ENCODE measurements at places on chromosomes 4 and X.
A peak's percentile ranks its signal among the peaks of the same experiment; 100 is the strongest.

DNA sequence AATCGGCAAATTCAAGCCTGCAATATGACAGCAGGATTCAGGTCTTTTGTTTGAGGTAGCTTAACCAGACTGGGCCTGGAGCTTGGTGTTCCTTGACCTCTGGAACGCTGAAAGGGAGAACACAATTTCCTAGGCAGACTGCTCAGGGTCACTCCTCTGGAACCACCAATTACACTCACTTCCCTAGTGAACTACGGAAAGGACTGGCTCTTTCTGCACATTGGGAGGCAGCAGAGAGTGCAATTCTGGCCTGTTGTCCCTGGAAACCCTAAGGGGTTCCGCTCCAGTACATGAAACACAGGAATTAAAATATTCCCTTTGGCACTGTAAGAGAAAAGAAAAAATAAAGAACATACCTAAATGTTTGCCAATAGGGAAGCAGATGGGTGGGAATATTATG lies 58.6 kb downstream of the GPC3 start:
- no peak for DNase-seq

DNA sequence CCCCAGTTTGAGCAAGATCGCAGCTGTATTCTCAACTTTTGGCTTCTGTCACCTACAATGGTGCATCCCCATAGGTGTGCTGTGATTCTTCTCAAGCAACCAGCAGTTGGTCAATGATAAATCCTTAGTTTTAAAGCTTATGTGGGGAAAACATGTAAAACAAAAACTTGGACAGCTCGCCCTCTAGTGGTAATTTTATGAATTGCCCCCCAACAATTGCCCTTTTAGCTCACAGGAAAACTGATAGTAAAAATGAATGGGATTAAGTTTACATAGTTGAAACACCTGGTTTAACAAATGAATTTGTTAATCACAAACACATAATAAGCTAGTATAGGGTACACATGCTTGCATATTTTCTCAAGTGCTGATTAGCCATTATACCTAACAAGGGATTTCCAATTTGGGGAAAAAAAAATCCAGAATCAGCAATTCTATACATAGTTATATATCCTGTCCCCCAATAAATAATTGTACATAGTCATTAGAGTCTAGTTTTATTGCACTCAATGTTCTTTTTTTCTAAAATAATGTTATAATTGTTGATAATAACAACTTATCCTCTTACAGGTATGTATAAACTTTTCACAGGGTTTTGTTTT lies 30.1 kb downstream of the TEX13A start:
- peak; percentile 29 for DNase-seq

- DNase-seq: no peak
These were observed 10.2 kb upstream of the N4BP2 start for GRCh38 chr4:40046311-40046980.

- DNase-seq: no peak
These were observed 6.8 kb upstream of the FABP2 start for GRCh38 chr4:119328695-119329094.

DNA sequence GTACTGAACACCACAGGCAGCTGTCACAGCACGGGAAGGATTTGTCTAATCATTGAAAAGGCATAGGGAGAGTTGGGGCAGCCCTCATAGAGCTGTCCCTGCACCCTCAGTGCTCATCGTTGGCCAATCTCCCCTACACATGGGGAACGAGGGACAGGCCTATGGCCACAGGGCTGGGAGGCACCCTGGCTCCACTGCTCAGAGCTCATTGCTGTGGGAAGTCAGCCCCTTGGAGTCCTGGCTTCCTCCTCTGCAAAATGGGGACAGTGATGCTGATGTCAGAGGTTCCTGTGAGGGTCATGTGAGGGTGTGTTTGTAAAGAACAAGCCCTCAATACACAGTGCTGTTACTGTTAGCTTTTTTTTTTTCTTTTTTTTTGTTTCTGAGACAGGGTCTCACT lies 19.3 kb upstream of the HTRA3 start:
- DNase-seq: no peak

- DNase-seq: no peak
These were observed 94.2 kb downstream of the PPP3CA start for GRCh38 chr4:101253121-101253520.

GRCh38 chr4:3674479-3674851 lies 91.7 kb upstream of the ADRA2C start:
- DNase-seq: no peak

GRCh38 chr4:184408021-184408683 lies 66.2 kb downstream of the IRF2 start:
- peak; percentile 9 for DNase-seq

DNA sequence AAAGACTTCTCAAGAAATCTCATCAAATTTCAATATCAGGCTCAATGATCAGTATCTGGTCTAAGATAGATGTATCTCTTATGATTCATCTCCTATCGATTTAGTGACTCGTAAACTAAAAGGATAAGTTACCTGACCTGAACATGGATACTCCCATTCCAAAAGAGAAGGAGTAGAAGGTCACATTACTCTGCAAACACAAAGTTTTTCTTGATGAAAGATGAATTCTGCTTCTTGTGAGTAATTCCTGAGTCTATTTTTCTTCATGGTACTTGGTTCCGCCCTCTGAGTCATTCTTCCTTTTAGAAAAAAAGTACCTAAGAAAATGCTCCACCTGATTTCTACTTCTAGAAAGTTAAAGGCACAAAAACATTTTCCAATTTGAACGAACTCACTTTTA lies 223.1 kb upstream of the SLIT2 start:
- DNase-seq: peak; percentile 12

DNA sequence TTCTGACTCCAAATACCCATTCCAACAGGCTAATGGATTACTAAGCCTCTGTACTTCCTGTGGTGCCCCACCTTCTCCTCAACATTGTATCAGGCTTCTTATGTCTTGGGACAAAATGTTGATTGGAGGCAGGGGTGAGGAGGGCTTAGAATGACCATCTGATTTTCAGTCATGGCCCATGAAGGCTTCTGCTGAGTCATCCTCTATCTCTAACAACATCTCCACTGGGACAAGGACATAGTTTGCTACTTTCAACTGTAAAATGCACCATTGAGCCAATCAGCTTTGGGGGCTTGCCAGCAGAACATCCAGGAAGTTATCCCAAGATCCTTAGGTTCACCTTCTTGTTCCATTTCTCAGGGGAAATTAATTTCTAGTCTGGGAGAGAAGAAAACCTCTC lies 29.5 kb downstream of the MAGEB17 start:
- no peak for DNase-seq

DNA sequence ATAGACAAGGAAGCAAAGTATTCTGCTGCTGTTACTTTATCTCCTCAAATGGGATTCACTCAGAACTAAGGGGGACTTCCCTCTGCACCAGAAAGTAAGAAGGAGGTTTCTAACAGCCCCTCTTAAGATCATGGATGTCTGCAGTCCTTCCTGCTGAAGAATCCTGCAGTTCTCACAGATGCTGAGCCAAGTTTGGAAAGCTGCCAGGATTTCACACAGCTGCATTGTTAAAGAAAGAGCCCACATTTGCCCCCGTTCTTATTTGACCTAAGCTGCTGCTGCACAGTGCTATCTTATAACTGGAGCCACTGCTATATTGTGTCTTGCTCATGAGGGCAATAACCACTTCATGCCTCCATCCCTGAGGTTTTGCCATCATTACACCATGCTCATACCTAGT lies 81.1 kb downstream of the FAAH2 start:
- no peak for DNase-seq

- DNase-seq: no peak
These were observed 45.1 kb upstream of the LGI2 start for GRCh38 chr4:25075851-25076250.

- DNase-seq: peak; percentile 87
These were observed 555.6 kb downstream of the PPARGC1A start for GRCh38 chr4:23333946-23334878.

- DNase-seq: no peak
These were observed 33.4 kb downstream of the SPRY1 start for GRCh38 chr4:123430031-123430430.

DNA sequence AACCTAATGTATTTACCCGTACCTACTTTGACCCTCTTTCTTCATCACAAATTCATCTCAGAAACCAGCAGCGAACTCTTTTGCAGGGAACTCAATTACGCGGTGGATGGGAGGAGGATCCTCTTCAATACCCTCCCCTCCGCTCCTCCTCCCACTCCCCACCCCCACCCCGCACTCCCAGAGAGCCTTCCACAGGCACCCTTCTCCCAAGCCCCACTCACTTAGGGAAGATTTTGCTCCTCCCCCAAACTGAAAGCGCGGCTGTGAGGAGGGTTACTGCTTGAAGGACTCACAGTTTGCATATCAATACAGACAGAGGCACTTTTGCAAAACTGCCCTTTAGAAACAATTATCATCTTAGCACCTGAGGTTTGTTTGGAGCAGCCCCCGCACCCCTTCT lies 960 bp upstream of the IL1RAPL1 start:
- no peak for DNase-seq

DNA sequence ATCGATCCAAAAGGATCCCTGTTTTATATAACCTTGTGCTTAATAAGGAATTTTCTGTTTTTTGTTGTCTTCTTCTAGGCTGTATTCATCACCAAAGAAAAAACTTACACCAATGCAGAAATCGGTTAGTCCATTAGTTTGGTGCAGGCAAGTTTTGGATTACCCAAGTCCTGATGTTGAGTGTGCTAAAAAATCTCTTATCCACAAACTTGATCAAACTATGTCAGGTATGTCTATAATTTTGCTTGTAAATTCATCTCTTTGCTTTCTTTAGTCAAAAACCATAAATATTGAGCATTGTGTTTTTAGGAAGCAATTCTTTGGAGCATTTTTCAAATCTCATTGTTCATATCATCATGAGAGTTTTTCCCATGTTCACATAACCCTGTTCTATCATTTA lies 28.4 kb downstream of the SLAIN2 start:
- no peak for DNase-seq

- no peak for DNase-seq
These were observed 139.5 kb downstream of the UCHL1 start for GRCh38 chr4:41396214-41396613.

DNA sequence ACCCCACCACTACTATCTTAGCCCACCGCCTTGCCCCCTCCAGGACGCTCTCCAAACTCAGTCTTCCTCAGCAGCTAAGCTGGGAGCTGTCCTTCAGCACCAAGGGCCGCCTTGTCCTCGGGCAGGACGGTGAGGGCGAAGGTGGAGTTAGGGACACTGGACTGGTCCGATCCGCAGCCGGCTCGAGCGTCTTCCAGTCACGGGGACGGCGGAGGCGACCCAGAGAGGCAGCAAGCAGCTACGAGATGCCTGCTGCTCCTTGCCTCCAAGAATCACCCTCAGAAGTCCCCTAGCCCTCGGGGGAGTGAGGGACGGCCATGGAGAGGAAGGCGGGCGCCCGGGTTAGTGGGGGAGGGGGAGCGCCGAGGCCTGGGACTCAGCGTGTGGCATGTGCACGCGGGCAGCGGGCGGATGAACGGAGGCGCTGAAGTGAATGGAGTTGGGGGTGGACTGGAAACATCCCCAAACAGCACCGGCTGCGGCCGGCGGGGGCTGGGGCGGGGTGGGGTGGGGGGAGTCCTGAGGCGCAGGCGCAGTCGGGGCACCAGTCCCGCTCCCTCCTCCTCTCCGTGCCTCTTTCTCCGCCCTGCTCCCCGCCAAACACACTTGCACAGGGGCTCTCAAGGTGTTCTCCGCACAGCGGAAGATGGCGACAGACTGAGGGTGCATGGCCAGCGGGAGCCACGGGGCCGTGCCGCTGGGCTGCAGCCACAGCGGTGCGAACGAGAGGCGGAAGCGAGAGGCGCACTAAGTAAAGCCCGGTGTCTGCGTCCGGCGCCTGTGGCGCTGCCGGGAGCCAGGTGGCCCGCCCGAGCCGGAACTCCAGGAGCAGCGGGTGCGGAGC lies at the start of gene NALF2:
TSS of gene NALF2 (plus strand) at position 545 of the 844 bp plus-strand sequence. CDS start 957 bp downstream, outside the sequence.
- peak; percentile 63 for DNase-seq

GRCh38 chrX:78574306-78574705 lies 84.8 kb downstream of the RTL3 start:
- DNase-seq: no peak

- no peak for DNase-seq
These were observed 29.1 kb upstream of the GALNT7 start for GRCh38 chr4:173139561-173139960.

DNA sequence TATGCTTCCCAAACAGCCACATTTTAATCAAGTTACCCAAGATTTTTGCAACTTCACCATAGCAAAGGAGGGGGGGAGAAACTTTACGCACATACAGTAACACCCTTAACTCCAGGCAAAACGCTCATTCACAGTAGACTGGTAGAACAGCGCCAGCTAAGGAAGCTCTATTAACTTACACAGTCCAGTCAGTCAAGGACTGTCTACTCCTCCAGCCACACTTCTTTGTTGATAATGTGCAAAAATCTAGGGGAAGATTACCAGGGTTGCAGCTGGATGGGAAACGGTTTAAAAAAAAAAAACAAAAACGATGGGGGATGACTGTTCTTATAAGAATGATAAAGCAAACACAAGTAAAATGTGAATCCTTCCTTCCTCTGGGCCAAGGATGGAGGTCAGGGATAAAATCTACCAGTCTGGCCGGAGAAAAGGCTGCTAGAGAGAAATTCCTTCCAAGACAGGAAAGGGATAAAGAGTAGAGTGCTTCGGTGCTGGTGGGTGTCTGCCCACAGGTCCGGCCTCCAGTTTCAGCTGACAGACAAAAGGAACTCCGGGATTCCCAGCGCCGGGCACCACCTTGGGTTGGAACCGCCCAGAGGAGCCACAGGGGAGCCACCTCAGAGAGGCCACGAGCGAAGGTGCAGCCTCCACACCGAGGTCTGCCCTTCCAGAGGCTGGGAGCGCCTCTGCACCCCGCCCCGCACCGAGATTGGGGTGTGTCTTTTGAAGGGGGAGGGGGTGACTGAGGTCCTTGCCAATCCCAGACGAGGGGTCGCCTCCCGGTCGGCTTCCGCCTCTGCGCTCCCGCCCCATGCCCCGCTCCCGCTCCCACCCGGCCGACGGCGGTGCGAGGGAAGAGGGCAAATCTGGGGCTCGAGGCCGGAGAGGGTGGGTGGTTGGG lies 811 bp downstream of the ANKRD50 start:
- peak; percentile 75 for DNase-seq

DNA sequence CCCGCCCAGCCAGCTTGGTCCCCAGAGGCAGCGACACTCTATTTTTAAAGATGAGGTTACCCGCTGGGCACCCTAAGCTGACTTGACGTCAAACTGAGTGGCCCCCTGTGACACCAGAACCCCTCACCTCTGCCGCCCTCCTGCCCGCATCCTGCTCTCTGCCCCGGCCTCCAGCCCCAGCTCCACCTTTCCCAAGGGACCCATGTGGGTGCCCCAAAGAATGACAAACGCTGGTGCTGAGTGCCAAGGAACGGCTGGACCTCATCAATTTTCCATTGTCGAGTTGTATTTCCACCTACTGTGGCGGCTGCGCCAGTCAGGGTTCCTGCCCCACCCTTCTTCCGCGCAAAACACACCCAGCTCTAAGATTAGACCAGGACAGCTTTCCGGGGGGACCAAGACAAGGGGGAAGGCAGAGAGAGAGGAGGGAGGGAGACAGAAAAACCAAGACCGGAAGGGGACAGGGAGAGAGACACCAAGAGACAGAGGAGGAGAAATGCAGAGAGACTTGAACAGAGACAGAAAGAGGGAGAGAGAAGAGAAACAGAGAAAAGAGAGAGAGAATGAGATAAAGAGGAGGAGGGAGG lies 2.0 kb downstream of the PRKX start:
- no peak for DNase-seq
